ENCODE measurements at places on chromosomes 3 and 15.

DNA sequence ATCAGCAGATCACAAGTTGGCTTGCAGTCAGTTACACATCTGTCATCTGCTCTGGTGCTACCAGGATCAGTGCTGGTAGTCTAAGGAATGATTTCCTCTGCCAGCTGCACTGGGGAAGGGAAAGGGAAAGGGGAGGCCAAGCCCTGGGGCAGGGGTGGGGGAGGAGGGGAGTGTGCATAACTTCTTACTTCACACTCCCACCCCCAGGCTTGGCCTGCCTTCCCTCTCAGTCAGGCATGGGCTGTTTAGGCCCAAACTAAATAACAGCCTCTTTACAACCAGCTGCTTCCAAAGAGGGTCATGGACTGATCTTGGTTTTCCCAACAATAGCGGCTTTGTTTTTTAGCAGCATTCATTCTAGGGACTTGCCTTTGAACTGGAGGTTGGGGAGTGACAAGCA lies 86.1 kb upstream of the PSMD6 start:
- no peak for DNase-seq

DNA sequence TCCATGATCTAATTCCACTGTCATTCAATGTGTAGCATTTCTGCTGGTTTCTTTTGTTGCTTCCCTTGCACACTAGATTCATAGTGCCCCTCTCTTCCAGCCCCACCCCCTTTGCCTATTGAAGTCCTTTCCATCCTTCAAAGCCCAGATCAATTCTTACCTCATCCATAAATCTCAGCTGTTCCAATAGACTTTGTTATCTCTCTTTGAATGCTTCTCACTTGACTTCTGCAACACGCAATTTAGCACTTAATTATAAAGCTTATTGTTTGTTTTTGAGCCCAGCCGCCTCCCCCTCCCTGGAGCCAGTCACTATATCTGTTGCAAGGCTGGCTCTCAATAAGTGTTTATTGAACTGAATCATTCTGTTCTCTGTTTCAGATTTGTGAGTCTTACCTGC lies 174.6 kb upstream of the TBL1XR1 start:
- no peak for DNase-seq

DNA sequence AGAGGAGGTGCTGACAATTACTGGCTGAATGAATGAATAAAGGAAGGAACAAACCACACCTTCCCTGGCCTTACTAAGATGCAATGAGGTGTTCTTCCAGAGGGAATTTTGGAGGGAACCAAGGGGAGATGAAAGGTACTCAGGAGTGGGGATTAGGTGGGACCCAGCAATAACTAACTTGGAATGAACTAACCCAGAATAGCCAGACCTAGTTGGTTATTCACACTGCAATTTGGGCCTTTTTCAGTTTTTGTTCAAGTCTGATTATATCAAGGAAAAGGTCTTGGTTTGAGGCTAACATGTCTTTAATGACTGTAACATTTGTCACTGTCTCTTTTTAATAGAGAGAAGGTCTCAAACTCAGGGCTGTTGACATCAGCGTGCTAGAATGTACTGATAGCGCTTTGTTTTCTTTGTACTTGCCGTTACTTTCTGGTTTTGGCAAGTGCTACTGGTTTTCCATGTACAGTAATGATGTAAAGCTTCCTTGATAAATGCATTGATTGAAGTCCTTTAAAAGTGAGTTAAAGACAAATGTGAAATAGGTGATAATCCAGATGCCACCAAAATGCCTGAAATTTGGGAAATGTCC lies 3.2 kb upstream of the PLXND1 start:
- DNase-seq: no peak

DNA sequence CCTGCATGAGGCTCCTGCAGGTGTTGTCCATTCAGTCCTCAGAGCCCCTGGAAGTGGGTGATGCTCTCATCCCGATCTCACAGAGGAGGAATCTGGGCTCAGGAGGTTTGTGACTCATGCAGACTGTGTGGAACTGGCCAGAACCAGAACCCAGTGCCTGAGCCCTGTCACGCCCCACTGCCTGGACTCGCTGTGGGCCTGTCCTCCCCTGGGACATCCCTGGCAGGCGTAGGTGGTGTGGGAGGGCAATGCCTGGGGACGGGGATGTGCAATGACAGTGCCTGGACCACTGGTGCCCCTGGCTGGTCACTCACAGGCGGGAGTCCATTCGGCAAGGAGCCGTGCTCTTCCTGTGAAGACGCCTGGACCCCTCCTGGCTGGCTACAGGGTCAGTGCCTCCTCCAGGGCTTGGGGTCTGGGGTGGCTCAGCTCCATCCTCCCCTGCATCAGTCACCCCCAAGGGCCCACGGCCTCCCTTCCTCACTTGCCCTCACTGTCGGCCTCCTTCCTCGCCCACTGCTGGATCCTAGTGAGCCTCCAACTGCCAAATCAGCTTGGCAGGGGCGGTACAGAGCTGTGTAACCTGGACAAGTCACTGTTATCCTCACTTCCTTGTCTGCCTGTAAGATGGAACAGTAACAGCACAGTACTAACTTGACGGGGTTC lies 14.9 kb downstream of the PSTPIP1 start:
- DNase-seq: peak; percentile 55

DNA sequence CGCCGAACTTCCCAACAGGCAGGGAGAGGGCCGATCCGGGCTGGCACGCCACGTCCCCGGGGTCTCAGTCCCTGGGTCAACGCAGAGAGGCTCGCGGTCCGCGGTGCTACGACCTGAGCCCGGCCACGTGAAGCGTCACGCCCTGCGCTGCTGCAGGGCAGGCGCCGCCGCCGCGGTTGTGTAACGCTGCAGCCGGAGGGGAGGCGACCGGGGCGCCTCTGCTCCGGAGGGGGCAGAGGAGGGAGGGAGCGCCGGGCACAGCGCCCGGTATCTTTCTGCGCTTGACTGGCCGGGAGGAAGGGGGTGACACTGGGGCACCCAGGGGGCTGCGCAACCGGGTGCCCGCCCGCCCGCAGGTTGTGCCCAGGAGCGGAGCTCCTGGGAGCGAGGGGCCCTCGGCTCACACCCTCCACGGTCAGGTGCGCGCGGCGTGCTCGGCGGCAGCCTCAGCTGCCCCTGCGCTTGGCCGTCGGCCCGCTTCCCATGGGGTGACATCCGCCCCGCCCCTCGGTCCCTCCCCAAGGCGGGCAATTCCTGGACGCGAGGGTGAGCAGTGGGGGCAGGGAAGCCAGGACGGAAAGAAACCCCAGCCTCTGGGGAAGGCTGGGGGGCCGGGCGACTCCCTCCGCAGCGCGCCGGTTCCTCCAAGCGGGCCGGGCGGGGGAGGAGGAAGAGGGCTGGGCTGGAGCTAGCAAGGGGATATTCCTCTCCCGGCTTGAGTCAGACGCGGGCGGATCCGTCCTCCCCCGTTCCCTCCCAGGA lies 852 bp upstream of the BHLHE40 start:
- DNase-seq: peak; percentile 93

GRCh38 chr3:70231266-70231701 lies 81.2 kb downstream of the MDFIC2 start:
- DNase-seq: no peak

DNA sequence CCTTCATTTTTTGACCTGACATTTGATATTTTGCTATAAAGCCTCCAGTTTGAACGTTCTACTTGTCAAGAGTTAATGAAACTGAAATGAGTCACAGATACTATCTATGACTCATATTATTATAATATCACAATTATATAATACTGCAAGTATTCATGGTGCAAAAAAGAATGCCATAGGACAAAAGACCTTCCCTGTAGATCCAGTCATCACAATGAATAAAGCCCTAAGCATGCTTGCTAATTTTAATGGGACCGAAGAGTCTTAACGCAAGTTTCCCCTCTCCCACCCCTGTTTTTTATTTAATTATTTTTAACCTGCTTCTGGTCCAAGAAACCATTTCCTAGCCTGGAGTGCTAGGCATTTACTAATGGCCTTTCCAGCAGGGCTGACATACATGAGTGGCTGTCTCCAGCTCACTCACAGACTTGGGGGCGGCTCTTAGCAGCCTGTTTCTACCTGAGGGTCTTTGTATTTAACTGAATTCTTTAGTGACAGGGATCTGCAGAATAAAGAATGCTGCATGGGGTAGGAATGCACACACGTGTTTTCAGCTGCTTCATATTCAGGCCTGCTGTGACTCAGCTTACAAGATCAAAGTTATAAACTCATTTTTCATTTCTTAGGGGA lies 61.2 kb downstream of the THBS1 start:
- peak; percentile 46 for DNase-seq

DNA sequence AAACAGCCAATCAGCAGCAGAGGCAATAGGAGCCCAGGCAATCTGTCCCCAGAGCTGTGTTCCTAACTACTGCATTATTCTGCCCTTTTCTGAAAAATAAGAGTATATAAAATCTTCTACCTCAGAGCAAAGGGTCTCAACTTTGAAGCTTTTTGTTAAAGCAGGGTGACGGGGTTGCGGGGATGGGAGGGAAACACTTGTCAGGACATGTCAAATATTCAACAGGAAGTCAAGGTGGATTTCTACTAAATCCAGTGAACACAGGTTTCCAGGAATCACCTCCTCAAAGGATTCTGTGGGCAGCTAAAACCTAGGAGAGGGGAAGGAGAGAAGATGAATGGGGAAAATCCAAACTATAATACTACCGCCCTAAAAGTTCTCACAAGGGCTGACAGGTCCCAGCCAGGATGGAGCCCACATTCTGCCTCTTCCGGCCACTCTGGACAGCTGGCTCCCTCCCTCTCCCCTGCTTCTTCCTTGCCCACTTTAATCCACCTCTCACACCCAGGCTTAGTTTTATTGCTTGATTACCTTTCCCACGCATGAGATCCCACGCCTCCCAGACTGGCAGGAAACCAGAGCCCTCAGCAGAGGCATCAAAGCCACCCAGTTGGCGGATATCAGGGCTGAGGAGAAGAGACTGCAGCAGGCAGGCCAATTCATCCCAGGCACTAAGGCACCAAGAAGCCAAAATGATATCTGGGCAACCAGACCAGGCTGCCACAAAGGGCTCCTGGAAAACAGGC lies 77.2 kb downstream of the OSBPL10 start:
- DNase-seq: no peak

DNA sequence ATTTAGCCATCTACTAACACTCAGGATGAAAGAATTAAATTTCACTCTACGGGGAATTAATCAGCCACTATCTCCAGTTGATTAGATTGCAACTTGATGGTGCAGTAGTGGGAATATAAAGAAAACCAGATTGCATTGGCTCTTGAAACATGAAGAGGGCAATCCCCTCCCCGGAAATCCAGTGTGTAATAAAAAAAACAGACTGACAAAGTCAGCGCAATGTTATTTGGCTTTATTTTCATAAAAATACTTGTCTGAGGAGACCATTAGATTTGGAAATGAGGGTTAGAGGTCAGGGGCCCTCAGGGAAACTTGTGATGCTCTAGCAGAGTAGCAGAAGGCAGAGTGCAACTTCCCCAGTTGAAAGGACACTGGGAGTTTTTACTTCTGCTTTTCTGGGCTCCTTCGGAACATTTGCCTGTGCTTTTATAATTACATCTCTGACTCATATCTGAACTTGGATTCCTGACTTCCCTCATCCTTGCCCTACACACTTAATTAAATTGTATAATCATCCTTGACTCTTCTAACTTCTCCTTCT lies 326.8 kb downstream of the TUSC7 start:
- no peak for DNase-seq

DNA sequence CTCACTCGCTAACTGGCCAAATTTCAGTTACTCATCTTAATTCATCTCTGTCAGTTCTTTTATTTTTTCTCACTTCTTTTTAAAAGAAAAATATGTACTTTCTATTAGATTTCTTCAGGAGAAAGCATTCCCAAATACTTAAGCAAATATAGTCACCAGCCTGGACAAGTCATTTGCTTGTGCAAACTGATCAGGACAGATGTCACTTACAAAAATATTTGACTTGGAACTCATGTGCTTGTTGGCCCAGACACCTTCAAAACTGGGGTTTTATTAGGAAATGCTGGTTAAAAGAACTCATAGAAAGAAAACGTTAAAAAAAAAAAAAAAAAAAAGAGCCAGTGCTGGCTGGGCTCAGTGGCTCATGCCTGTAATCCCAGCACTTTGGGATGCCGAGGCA lies 31.3 kb upstream of the FOXP1 start:
- no peak for DNase-seq

DNA sequence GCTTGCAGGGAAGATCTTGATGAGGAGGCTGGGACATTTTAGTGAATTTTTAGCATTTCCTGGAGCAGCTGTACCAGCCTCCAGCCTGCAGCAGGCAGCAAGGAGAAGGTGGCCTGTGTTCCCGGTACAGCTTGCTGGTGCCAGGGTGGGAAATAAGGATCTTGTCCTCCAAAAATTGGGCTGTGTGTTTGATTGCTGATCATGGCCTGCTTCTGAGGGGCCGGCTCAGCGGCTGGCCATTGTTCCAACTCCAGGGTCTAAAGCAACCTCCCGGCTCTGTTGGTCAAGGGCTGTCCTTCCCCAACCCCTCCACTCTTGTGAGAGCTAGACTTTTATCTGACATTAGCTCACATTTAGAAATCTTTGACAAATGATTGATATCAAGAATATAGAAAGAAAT lies 5.0 kb downstream of the CFAP100 start:
- DNase-seq: no peak

- peak; percentile 50 for DNase-seq
Observed at GRCh38 chr15:40906991-40907802, 12.9 kb downstream of the VPS18 start.

- DNase-seq: no peak
Observed at GRCh38 chr15:69389426-69389825, 24.7 kb upstream of the KIF23 start.

DNA sequence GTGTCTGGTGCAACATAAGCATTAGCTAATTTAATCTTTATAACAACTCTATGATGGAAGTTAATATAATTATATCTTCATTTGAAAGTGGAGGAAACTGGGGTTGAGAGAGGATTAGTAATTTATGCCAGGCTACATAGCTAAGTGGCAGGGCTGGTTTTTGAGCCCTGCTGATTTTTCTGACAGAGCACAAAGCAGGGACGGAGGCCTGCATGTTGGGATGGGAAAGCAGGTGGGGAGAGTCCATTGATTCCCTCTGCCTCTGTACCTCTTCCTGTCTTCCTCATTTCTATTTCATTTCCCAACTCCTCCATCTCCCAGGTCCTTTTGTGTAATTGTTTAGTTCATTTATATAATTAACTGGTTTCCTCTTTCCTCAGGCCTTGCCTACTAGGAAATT lies 251.6 kb upstream of the ZPLD1 start:
- peak; percentile 2 for DNase-seq

GRCh38 chr15:37140531-37141058 lies 40.2 kb upstream of the MEIS2 start:
- no peak for DNase-seq

DNA sequence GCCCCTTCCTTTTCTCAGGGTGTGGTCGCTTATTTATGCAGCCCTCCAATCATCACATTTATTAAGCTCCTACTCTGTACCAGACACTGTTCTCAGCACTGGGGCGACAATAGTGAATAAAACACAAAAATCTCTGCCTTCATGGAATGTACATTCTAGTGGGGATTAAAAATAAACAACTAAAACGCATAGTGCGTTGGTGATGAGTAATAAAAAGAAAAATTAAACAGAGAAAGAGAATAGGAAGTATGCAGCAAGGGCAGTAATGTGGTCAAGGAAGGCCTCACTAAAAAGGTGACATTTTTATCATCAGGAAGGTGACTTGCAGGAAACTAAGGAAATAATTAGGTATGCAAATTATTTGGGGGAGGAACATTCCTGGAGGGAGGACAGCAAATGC lies 5.1 kb downstream of the SLC51B start:
- no peak for DNase-seq
